ENCODE measurements at places on chromosomes 7 and 10.

- no peak for DNase-seq
Measured at GRCh38 chr7:125061-125475, 67.3 kb upstream of the FAM20C start.

- peak; percentile 70 for DNase-seq
Measured at GRCh38 chr7:77799078-77799964, 748 bp downstream of the PHTF2 start.

- no peak for DNase-seq
Measured at GRCh38 chr7:91717681-91718470, 162.6 kb downstream of the MTERF1 start.

DNA sequence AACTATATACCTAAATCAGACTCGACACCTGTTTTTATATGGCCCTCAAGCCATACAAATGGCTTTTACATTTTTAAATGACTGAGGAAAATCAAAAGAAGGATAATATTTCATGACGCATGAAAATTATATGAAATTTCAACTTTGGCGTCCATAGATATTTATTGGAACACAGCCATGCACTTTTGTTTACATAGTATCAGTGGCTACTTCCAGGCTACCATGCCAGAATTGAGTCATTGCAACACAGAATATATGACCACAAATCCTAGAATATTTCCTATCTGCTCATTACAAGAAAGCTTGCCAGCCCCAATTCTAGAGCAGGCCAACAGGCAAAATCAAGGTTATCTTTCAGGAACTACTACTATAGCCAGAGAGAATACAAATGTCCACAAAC lies 29.3 kb downstream of the AFAP1L2 start:
- DNase-seq, result no peak

DNA sequence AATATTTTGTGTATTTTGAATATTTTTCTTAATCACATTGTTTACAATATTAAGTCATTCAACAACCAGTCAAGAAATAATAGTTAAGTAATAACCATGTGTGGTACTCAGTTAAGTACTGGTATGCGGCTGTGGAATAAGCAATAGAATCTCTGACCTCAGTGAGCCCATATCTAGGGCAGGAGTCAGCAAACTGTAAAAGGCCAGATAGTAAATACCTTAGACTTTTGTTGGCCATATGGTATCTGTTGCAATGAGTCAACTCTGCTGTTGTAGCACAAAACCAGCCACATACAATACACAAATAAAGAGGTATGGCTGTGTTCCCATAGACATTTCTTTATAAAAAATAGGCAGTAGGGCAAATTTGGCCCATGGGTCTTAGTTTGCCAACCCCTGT lies 311.6 kb upstream of the SEMA3A start:
- DNase-seq, result no peak

- DNase-seq, result no peak
Measured at GRCh38 chr7:31029251-31030042, 22.7 kb upstream of the ADCYAP1R1 start.

GRCh38 chr10:118356628-118357027 lies 14.5 kb upstream of the FAM204A start:
- no peak for DNase-seq

GRCh38 chr7:157371296-157371695 lies 34.5 kb downstream of the DNAJB6 start:
- no peak for DNase-seq

- no peak for DNase-seq
Measured at GRCh38 chr7:46139079-46139478, 218.0 kb upstream of the IGFBP3 start.

GRCh38 chr7:17618652-17618974 lies 320.2 kb downstream of the AHR start:
- no peak for DNase-seq

DNA sequence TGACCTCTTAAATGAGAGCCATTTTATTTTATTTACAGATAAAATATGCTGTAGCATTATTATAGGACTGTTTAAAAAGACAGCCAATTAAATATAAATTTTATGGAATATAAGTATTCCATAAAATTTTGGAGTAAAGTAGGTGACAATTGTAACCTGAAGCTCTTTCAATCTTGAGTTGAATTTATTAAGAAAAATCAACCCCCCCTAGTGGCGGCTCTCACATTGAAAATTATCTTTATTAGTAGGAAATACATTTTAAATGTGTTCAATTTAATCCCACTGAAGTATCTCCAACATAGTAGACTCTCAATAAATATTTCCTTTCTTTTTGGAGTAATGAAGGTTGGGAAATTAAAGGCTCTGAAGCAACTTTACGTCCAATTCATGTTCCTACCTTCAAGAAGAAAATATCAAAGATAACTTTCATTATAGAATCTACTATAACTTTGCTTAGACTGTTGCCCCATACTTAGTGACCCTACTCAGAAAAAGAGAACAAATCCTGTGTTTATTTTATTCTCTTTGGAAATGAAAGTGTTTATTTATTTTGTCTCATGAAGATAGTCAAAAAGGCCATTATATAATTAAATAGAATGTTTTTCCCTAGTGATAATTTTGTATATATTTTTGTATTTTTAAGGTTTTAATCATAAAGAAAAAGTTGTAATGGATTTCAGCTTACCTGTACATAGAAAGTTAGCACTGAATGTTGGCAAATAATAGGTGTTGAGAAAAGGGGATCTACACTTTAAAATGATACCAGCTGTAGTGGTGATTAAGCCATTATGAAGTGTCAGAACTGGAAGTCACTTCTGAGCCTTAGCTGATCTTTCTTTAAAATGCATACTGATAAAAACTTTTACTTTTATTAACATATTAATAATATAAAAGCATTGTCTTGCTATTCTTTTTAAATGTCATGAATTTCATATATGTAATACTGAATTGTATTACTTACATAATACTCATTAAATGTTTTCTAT lies 3.3 kb downstream of the AHR start:
- peak; percentile 58 for DNase-seq

DNA sequence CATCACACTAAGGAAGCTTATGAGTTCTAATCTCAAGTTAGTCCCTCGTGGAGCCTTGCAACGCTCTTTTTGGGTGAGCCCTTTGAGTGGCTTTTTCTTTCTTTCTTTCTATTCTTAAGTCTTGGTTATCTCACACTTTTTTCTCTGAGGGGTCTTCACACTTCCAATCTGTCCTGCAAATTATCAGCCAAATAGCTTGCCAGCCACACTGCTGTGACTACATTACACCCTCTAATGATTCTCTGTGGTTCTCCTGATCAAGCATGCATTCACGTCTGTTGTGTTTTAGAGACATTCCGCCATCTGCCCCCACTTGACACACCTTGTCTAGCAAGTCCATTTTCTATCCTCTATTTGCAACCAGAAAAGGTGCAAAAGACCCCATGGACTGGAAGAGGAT lies 340.2 kb downstream of the THSD7A start:
- DNase-seq, result no peak

DNA sequence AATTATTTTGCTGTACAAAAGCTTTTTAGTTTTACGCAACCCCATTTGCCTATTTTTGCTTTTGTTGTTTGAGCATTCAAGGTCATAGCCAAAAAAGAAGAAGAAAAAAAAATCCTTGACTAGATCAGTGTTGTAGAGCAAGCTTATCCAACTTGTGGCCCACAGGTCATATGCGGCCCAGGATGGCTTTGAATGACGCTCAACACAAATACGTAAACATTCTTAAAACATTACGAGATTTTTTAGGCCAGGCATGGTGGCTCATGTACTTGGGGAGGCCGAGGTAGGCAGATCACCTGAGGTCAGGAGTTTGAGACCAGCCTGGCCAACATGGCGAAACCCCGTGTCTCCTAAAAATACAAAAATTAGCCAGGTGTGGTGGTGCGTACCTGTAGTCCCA lies 8.1 kb upstream of the MALSU1 start:
- no peak for DNase-seq

DNA sequence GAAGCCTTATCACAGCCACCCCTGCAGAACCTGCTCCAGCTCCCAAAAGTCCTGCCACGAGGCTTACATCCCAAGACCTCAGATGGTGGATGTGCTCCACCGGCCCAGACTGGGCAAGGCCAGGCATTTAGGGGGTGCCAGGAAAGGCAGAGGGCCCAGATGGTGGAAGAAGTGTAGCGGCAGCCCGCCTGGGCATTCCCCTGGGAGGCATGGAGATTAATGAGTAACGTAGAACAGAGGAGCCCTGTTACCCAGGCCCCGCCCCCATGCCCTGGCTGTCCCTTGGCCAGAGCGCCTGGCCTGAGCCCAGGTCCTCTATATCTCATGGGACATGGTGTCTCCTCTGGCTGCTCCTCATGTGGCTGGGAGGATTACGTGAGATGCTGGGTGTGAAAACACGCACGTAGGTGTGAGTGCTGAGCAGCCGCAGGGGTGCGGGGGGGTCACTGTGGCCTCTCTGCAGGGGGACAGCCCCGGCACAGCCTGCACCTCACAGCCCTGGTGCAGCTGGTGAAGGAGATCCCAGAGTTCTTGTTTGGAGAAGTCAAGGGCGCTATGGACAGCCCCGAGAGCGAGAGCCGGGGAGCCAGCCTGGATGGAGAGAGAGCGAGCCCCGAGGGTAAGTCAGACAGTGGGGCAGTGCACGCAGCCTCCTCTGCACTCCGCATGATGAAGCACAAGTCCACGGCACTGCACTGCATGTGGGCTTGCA lies 52.9 kb downstream of the ZNF467 start:
- DNase-seq, result no peak

GRCh38 chr7:130070861-130071622 lies 708 bp downstream of the KLHDC10 start:
- peak; percentile 38 for DNase-seq

DNA sequence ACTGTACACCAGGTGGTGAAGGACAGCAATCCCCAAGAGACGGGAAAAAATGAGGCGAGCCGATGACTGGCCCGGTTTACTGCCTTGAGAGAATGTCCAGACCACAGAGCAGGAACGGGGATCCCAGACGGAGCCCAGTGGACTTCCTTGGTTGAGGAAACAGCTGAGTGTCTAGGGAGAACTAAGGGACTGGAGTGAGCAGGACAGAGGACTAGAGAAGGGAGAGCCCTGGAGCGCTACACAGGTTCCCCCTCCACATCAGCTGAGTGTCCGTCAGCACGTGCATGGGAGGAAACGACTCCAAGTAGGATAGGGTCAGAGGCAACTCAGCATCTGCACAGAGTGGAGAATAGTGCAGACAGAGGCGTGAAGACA lies 7.1 kb upstream of the WDR86 start:
- no peak for DNase-seq

DNA sequence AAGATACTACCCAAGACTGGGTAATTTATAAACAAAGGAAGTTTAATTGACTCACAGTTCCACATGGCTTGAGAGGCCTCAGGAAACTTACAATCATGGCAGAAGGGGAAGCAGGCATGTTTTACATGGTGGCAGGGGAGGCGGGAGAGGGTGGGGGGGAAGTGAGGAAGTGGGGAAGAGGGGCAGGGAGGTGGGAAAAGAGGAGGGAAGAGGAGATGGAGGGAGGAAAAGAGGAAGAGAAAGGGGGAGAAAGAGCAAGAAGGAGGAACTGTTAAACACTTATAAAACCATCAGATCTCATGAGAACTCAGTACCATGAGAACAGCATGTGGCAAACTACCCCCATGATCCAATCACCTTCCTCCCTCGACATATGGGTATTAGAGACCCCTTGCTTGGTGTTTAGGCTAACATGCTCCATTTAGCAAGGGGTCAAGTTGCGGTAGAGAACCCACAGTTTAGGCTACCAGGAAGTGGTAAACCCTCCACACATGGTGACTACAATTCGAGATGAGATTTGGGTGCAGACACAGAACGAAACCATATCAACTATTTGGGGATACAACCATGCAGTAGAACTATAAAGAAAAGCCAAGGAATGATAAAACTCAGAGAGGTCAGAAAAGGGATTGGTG lies 3.5 kb upstream of the LMBR1 start:
- no peak for DNase-seq

DNA sequence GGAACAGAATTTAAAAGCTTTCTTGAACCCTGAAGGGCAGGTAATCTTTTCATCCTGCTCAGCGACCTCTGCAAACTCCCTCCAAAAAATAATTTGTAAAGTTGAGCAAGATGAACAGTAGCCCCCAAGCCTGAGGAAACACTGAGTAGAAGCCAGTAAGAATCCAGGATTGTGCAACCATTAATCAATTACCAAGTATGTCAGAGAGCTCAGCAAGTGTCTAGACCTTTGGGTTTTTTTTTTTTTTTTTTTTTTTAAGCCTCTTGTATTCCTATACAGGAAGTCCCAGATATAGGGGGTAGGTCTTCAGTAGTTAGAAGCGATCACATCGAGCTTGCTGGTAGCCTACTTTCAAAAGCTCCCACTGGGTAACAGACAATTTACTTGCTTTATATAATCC lies 155.2 kb downstream of the DGKI start:
- no peak for DNase-seq

- no peak for DNase-seq
Measured at GRCh38 chr10:74901867-74902450, 75.6 kb downstream of the KAT6B start.

DNA sequence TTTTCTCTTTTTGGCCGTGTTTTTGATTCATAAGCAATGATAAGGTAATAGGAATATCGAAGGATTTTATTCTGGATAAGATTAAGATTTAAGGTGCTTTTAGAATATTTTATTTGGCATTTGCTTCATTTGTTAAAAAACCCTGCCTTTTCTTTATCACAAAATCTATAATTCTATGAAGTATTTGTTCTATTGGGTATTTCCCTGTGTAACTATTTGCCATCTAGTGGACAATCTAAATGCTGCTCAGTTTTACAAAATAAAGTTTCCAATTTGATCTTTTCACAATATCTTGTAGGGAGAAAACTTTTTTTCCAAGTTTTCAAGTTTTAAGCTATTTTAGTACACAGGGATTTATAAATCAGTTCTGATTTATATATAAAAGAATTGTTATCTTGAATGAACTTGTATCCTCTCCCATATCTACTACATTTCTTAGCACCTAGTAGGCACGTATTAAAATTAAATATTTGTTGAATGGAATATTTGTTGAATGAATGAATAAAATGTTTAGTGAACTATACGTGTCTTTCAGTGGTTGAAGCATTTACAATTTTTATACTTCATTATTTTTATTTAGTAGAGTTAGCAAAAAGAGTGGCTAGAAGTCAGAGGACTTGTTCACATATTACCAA lies 26.5 kb downstream of the ANKRD7 start:
- no peak for DNase-seq

GRCh38 chr7:47351233-47352154 lies 230.4 kb downstream of the TNS3 start:
- no peak for DNase-seq

DNA sequence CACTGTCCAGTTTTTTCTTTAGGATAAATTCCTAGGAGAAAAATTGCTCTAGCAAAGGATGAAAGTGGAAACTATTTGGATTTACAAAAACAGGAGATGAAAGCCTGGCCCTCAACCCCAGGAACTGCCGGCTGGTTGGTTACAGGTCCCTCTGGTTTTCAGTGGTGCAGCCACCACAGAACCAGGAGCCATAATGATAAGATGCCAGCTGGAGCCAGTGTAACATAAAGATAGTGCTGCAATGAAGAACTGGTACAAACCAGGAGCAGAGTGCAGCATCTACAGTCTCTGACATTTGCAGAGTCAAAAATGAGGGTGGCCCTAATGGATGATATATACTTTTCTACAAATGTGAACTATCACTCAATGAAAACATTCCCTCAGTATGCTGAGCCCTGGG lies 20.4 kb upstream of the NUP42 start:
- DNase-seq, result no peak
